Panc1 (cell line): ENCODE measurements at places on chromosomes 3 and 15. TPM values are rescaled to one million over a fixed set of nuclear protein-coding genes. Genes with fewer than 3 reads are reported as not detected.

DNA sequence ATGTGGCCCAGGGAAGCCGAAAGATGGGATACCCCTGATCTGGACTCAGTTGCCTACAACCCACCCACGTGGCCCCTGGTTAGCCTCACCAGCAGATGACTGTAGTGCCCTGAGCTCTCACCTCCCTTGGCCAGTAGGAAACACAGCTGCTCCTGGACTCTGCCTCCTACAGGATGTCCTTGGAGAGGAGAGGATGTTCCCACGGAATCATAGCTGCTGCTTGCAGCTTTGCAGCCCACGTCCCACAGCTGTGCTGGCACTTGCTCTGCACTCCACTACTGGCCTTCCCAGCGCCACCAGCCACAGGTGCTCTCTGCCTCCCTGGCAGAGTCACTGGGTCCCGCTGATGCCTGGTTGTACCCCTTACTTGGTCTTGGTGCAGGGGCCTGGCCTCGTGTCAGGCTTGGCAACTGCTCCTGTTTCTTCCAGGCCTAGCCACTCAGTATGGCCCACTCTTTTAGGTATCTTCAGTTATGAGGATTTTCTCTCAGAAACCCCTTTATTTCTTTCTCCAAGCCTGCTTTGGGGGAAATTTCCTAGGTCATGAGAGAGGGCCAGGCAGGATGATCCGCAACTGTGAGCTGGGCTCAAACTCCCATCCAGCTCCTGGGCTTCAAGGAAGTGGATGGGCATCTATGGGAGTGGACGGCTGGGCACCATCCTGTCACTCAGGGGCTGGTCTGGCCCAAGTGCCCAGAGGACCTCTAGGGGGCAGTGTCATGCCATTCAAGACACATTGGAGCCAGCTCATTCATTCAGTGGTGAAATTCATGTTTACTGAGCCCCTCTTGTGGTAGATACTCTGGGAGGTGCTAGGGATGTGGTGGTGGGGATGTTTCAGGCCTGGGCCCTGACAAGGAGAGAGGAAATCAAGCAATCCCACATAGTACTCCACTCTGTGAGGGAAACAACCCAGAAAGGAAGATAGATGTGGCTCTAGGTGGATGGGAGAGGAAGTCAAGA, 16.2 kb upstream of the VILL start:
- peak; percentile 32 for DNase-seq

DNA sequence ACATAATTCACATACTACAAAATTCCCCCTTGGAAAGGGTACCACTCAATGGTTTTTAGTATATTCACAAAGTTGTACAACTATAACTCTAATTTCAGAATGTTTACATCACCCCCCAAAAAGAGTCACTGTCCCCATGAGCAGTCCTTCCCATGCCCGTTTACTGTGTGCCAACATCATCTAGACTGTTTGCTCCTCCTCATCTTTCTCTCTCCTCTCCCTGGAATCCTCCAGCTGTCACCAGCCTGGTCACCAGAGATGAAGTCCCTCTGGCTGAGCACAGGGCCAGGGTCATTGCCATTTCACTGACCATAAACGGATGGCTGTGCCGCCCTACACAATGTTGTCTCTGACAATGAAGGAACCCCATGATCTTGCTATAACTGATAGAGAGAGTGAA, 45.2 kb downstream of the C2CD4B start:
- DNase-seq, result no peak

- DNase-seq, result no peak
Observed at GRCh38 chr3:149581248-149581647, 76.6 kb downstream of the WWTR1 start.

DNA sequence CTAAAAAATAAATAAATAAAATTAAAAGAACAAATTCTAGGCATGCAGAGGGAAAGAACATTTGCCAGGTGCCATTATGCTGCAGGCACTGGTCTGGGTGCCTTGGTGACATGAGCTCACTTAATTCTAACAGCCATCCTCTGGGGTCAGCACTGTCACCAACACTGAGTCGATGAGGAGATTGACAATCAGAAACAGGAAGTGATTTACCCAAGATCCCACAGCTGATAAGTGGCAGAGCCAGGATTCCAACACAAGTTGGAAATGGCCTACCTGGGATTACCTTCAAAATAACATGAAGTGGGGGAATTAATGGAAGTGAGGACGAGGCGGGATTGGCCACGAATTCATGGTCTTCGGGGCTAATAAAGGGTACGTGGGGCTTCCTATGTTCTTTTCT, 3.6 kb downstream of the PLIN1 start:
- DNase-seq, result no peak

DNA sequence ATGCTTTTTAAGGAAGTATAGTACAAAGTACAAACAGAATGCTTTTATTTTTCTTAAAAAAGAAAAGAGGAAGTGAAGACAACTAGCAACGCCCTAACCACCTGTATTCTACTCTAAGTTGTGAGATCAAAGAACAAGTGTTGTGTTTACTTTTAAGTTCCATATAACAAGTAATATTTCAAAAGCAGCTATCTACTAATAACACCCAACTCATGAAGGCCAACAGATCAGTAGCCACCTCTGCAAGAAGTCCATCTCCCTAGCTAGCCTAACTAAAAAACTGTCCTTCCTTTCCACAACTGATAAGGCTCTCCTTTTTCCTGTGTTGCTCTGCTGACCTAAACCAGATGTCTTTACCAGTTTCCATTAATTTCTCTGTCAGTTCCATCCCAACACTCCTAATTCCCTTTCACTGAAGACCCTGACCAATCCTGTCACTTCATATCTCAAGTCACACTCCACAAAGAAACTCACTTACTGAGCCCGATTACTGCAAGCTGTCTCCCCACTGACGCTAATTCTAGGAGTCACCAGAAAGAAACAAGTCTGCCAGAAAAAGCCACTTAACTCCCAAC, 26.9 kb downstream of the PHC3 start:
- DNase-seq, result no peak

Gene RNF123
- 23.1 TPM for total RNA-seq
